ENCODE measurements at places on chromosomes 12 and 14.

DNA sequence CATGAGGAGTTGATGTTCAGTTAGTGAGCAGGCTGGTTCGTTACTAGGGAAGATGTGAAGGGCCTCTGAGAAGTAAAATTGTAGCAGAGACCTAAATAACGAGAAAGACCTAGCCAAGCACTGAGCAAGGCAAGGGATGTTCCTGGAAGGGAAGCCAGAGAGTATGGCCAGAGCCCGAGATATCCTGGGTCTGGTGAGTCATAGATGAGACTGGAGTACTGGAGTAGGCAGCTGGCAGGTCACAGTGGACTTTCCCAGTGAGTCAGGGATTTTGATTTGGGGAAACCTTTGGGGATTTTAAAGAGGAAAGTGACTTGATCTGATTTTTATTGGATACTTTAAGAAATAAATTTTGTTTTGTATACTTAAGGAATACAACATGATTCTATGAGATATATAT lies 369.0 kb downstream of the DIO2 start:
- no peak for DNase-seq

- DNase-seq, result no peak
These were observed 6.2 kb upstream of the TCP11L2 start for GRCh38 chr12:106296179-106296877.

DNA sequence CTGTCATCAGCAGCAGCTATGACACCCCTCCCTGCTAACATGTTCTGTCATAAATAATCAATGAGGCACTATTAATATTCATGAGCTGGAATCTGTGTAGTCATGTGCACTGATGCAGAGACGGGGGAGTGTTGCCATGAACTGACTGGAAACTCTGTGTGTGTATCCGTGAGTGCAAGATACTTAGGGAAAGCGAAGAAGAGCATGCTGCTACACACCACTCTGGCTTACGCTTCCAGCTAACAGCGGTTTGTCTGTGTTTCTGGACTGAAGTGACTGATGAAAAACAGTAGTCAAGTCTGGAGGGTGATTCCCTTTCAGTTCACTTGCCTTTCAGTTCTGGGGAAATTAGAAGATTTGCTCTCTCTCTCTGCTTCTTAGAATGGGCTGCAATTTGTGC lies 249.4 kb downstream of the PDZRN4 start:
- DNase-seq, result no peak

GRCh38 chr12:75694534-75695268 lies 183.3 kb upstream of the KRR1 start:
- DNase-seq, result no peak

DNA sequence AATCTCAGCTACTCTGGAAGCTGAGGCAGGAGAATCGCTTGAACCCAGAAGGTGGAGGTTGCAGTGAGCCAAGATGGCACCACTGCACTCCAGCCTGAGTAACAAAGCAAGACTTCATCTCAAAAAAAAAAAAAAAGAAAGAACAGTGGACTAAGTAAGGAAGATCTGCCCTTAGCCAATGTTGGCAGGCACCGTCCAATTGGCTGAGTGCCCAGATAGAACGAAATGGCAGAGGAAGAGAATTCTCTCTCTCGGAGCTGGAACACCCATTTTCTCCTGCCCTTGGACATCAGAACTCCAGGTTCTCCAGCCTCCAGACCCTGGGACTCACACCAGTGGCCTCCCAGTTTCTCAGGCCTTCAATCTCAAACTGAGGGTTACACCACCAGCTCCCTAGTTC lies 49.9 kb downstream of the ESR2 start:
- no peak for DNase-seq

DNA sequence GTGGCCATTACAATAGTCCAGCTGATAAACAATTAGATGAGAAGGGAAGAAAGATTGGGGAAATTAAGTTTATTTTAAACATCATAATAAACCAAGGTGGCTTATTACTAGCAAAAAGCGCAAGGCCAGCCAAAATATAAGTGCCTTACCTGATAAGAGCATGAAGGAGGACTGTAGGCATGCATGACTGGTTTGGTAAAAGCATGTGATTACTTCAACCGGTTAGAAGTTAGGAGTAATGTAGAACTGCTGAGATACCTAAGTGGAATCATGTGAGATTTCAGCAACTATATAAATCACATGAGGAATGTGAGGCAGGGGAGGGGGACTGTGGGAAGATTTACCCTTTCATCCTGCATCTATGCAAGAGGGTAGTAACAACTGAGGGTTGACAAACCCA lies 59.7 kb upstream of the CCDC196 start:
- DNase-seq, result no peak

- no peak for DNase-seq
These were observed 105.9 kb downstream of the SINHCAF start for GRCh38 chr12:31220061-31220460.

DNA sequence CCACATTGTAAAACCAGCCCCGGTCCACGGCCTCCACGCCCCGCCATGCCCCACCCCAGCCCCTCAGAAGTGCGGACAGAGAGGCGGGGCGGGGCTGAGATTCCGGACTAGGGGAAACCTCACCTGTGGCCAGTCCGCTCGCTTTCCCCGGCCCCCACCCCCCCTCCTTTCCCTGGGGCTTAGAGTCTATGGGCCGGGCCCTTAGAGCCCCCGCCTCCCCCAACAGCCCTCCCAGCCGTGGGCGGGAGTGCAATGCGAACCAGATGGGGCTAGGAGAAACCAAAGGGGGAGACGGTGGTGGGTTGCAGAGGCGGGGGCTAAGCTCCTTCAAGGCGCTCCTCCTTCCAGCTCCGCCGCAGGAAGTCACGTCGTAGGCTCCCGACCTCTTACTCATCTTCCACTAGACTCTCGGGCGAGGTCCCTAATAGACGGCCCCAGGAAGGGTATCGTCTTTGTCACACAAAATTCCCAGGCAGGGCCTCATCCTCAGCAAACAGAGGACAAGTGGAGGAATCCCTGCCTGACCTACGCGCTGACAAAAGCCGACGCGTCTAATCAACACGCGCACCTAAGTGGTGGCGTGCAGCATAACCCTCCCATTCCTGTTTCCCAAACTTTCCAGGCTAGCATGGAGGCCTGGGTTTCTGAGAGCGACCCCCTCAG lies 1.1 kb upstream of the NAB2 start:
- DNase-seq, result peak; percentile 90

DNA sequence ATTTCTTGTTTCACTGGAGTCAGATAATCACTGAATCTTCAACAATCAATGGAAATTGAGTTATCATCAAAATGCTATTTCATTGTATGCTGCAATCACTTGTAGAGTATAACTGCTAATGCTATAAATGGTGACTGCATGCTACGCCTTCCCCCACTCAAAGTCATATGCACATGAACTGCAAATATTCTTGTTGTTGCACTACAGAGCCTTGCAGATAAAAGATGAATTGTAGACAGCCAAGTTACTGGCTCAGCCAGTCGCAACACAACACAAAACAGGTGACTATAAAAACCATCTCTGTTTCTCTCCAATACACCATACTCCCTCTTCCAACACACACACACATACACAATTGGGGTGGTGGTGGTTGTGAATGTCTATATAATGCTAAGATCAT lies 171.0 kb upstream of the HMGA2 start:
- DNase-seq, result no peak

- DNase-seq, result no peak
These were observed 210.5 kb downstream of the ETNK1 start for GRCh38 chr12:22835431-22835830.

GRCh38 chr14:21233457-21234076 lies 35.7 kb downstream of the HNRNPC start:
- no peak for DNase-seq

DNA sequence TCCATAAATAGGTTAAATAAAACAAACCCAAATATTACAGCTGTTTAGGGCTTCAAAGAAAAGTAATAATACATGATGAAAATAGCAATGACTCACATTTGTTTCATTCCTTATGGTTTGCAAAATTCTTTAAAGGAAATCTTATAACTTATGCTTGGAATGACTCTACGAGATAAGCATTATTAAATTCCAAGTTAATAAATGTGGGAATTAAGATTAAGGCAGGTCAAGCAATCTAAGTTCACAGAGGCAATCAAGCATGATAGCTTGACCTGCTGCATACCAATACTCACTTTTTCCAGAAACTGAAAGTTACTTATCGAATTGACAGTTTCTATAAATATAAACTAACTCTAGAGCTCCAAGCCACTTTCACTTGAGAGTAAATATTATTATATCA lies 1002.9 kb upstream of the SEL1L start:
- no peak for DNase-seq

DNA sequence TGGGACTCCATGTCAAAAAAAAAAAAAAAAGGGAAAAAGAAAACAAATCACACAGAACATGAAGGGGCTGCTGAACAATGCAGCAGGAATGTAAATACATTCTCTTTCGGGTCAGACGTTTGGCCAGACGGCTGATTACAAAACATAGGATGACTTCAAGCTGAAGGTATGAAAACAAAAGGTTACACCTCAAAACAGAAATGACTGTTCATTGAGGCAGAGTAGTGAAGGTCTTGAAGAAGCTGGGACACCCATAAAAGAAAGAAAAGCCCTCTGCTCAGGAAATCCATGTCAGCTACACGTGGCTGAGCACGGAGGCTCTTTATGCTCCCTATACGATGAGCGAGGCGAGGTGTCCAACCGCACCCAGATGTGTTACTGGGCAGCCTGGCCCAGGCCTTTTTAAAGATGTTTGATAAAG lies 37.7 kb downstream of the FGD4 start:
- no peak for DNase-seq

GRCh38 chr12:50297027-50297426 lies 13.7 kb upstream of the LIMA1 start:
- DNase-seq, result no peak

- DNase-seq, result no peak
These were observed 28.1 kb upstream of the ZNF740 start for GRCh38 chr12:53152390-53152789.

Data from GM13976 (cell line).